ENCODE measurements at places on chromosomes 6 and 20.

GRCh38 chr6:112986321-112986720 is 639.2 kb downstream of the RFPL4B start:
- H3K4me1 ChIP-seq = no peaks in the 10 kb centered on the region
- H3K4me3 ChIP-seq = no peak overlapping the region
- H3K27me3 ChIP-seq = no peaks in the 10 kb centered on the region
- DNase-seq = no peak
- no peaks in the 10 kb centered on the region for H3K36me3 ChIP-seq
- no peak overlapping the region for H3K27ac ChIP-seq

GRCh38 chr20:31653561-31653960 is 15.8 kb downstream of the COX4I2 start:
- H3K4me1 ChIP-seq = no peaks in the 10 kb centered on the region
- no peak overlapping the region for H3K4me3 ChIP-seq
- H3K27me3 ChIP-seq = no peaks in the 10 kb centered on the region
- H3K36me3 ChIP-seq = no peaks in the 10 kb centered on the region

DNA sequence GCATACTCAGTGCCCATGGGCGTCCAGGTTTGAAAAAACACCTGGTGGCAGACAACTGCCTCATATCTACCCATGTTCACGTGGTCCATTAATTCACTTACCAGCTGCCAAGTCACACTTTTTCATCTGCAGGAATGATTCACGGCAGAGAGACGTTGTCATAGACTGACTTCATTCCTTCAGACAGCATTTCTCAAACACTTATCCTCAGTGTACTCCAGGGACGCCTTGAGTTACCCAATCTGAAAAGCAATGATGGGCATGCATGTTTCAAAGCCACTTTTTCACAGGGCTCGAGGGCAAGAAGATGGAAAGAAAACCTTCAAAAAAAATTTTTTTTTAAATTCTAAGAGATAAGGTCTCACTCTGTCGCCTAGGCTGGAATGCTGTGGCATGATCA is 6.0 kb downstream of the MMP24OS start:
- no peak overlapping the region for H3K27ac ChIP-seq
- H3K4me1 ChIP-seq = peaks cover 27% of the 10 kb centered on the region

GRCh38 chr20:48905297-48905647 is 16.2 kb upstream of the ARFGEF2 start:
- no peak overlapping the region for H3K4me3 ChIP-seq
- H3K27me3 ChIP-seq = no peaks in the 10 kb centered on the region
- H3K36me3 ChIP-seq = no peaks in the 10 kb centered on the region
- no peak overlapping the region for H3K27ac ChIP-seq

- no peak overlapping the region for H3K27ac ChIP-seq
- H3K4me3 ChIP-seq = no peak overlapping the region
- H3K27me3 ChIP-seq = no peaks in the 10 kb centered on the region
- no peaks in the 10 kb centered on the region for H3K4me1 ChIP-seq
- no peak for DNase-seq
These were observed 156.6 kb upstream of the HCRTR2 start for GRCh38 chr6:55017555-55018300.

DNA sequence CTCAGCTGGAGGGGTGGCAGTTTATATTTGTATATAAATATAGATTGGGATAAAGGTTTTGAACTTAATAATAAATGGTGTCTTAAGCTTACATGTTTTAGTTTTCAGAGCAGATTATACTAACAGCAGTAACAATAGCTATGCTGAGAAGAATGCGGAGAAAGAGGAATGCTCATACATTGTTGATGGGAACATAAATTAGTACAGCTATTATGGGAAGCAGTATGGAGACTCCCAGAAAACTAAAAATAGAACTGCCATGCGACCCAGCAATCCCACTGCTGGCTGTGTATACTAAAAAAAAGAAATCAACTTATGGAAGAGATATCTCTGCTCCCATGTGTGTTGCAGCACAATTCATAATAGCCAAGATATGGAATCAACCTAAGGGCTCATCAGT is 127.9 kb downstream of the BCKDHB start:
- no peak overlapping the region for H3K4me3 ChIP-seq
- H3K27me3 ChIP-seq = no peaks in the 10 kb centered on the region
- H3K27ac ChIP-seq = no peak overlapping the region
- H3K4me1 ChIP-seq = no peaks in the 10 kb centered on the region
- no peak for DNase-seq

DNA sequence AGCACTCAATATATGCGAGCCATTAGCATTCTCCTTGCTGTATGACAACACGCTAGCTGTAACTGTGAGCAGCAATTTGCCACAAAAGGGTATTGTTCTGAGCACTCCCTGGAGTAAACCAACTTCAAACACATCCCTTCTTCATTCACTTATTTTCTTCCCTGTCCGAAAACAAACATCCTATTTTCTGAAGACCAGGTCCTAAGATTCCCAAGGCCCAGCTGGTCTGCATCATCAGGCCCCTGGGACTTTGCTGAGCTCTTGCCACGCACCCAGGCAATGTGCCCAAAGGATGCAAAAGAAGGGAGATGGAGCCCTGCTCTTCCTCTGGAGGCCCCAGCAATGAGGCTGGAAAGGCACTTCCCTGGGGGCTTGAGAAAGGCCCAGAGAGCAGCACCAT is 118.1 kb downstream of the PREX1 start:
- DNase-seq = no peak
- H3K36me3 ChIP-seq = peaks cover 40% of the 10 kb centered on the region
- no peaks in the 10 kb centered on the region for H3K4me1 ChIP-seq
- H3K27me3 ChIP-seq = no peaks in the 10 kb centered on the region
- H3K27ac ChIP-seq = no peak overlapping the region

DNA sequence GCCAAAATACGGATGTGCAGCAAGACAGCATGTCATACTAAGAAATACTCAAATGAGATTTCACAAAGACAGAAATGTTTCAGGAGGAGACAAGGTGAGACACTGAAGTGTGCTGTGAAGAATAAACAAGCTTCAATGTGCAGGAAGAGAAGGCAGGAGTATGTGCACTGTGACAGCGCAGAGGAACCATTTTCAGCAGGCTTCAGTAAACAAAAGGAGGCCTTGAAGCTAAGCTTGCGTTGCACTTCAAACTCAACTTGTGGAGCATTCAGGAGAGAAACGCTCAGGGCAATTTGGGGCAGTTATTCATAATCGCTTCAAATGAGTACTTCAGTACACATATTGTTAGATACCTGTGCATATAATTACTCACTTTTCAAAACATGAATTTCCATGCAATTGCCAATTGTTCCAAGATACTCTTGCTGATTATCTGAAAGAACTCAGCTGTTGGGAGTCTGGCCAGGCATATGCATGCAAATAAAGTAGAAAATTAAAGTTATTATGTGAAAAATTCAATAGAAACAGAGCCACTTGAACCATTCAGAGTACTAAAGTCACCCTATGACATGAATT is 234.2 kb upstream of the OPRM1 start:
- no peaks in the 10 kb centered on the region for H3K4me1 ChIP-seq
- DNase-seq = no peak
- H3K4me3 ChIP-seq = no peak overlapping the region
- H3K27ac ChIP-seq = no peak overlapping the region

GRCh38 chr6:13438126-13438525 is 49.3 kb downstream of the GFOD1 start:
- H3K27ac ChIP-seq = no peak overlapping the region
- no peak for DNase-seq
